ENCODE measurements at places on chromosomes 3 and 15.

DNA sequence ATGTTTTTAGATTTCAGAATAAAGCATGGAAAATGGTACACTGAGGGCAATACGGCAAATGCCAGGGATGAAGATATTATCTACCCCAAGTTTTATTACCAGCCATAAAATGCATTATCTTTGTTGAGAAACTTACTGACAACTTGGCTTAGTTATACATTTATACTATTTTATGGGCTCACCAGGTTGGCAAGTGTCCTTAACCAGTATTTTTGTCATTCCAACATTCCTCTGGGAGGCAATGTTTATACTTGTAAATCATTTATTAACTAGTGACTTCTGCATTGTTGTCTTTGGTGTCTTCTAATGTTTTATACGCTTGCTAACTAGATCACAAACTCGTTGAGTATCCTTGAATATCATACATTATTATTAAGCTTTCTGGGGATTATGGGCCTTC is 18.0 kb upstream of the ADGRG7 start:
- DNase-seq = no peak

DNA sequence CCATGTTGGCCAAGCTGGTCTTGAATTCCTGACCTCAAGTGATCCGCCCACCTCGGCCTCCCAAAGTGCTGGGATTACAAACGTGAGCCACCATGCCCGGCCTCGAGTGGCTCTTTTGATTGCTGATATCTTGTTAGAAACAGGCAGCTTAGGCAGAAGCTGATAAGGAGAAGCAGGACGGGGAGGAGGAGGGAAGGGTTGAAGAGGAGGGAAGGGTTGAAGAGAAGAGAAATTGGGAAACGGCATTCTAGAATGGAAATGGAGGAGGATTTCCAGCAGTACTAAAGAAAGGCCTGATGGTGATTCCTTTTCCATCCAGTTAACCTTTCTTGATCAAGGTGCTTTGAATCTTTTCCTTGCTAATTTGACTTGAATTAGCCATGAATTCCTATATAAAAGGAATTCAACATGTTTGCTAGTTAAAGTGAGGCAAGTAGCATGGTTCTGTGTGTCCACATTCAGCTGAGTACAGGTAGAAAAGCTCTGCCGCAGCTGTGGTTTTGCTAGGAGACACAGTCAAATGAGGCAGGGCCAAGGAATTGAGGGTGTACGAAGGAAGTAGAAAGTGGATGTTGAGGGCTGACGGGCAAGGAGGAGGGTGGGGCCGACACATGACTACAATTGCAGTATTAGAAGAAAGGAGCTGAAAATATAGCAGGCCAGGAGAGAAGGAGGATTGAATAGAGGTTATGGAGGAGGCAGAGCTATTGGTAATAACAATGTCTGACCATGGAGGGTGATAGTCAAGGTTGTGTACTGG is 27.2 kb upstream of the ATP1B3 start:
- peak; percentile 52 for DNase-seq

- DNase-seq = no peak
Observed at GRCh38 chr15:63599401-63600000, 2.3 kb downstream of the FBXL22 start.

- DNase-seq = no peak
Observed at GRCh38 chr3:180180795-180181194, 144.1 kb upstream of the PEX5L start.

DNA sequence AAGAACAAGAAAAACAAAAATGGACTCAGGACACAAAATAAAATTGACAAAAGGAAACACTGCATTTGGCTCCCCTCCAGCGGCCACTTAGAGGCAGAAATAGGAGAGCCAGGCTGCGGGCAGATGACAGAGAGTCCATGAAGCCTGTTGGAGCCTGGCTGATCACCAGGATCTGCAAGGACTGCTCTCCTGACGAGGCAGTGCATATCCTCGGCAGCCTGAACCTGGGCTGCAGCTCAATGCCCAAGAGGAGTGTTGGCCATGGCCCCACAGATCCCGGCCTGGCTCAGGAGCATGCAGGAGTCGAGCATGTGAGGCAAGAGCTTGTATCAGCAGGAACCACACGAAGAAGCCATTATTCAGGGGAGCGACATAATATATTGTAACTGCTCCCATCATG is 199.8 kb downstream of the STT3B start:
- DNase-seq = no peak

DNA sequence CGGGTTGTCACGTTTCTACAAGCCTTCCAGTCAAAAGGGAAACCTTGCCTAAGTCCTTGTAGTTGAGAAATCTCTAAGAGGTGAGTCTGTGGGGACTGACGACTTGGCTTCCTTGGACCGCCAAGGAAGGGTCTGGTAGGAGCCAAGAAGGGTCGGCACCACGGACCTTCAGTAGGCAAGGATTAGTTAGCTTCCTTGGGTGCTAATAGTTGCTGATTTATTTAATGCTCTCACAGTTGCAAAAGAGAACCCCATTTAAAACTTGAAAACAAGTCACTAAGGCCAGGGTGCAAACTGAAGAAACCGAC is 361 bp upstream of the LCMT2 start:
- DNase-seq = no peak

DNA sequence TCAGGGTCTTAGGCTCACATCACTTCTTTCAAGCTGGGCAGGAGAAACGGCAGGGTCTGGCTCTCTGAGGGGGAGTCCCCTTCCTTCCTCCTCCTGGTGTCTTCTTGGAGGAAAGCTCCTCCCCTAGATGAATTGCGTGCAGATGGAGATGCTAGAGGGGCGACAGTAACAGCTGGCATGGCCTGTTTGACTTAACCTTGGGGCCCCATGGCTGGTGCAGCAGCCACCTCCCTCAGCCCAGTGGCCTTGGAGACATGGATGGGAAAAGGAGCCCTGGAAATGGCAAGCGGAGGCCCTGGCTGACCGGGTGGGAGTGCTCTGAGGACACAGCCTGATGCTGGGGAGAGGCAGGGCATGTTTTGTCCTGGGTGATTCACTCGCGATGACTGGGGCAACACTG is 20.2 kb downstream of the PAK6 start:
- DNase-seq = no peak

Data from CMK (cell line).